ENCODE measurements at places on chromosomes 7 and 10.
A peak's percentile ranks its signal among the peaks of the same experiment; 100 is the strongest.

DNA sequence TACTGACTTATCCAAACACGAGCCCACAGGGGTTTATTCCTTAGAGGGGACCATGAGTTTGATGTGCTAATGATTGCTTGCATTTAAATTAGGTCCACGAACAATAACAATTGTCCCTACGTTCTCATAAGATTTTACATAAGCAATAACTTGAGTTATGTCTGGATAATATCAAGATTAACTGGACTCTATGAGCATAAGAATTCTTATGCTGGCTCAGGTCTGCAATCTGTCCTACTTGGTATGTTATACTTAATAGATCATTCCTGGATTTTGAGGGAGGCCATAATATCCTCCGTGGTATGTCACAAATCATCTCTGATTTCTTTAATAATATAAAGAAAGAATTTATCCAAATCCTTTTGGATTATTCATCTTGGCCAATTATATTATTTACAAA, 552.3 kb downstream of the KCNMA1 start:
- DNase-seq, result no peak

GRCh38 chr7:152869041-152869676, 109.6 kb downstream of the ACTR3B start:
- DNase-seq, result no peak

DNA sequence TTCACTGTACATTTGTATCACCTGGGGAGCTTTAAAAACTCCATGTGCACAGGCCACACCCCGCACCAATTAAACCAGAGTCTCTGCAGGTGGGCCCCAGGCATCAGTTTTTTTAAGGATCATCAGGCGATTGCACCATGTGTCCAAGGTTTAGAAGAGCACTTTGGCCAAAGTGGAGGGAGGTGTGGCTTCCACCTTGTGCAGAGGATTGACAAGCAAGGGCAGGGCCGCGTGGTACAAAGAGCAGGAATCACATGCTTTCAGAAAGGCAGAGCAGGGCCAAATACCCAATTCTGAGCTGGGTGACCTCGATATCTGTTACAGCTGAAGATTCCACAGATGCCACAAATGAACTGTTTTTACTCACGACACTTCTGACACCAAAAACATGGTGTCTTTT, 52.4 kb downstream of the NOC3L start:
- no peak for DNase-seq

GRCh38 chr7:50768485-50769474, 13.9 kb downstream of the GRB10 start:
- no peak for DNase-seq

- DNase-seq, result peak; percentile 81
Measured at GRCh38 chr10:23158370-23158769, 33.7 kb upstream of the PTF1A start.

- DNase-seq, result no peak
Measured at GRCh38 chr7:43495572-43495971, 87.3 kb upstream of the STK17A start.

DNA sequence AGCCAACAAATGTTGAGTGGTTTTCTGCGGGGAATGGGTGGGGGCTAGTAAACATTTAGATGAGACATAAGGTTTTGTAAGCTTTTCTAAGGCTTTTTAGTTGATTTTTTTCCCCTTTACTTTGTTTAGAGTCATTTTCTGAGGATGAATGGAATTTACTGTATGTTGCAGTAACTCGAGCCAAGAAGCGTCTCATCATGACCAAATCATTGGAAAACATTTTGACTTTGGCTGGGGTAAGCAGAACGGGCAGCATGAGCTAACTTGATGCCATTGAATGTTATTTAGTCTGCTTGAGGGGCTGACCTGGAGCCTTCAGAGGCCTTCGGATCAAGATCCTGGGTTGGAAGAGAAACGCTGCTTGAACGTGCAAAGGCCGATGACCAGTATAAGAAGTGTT, 37.3 kb downstream of the FBH1 start:
- DNase-seq, result no peak

- no peak for DNase-seq
Measured at GRCh38 chr10:10138685-10139084, 879.0 kb upstream of the CELF2 start.

DNA sequence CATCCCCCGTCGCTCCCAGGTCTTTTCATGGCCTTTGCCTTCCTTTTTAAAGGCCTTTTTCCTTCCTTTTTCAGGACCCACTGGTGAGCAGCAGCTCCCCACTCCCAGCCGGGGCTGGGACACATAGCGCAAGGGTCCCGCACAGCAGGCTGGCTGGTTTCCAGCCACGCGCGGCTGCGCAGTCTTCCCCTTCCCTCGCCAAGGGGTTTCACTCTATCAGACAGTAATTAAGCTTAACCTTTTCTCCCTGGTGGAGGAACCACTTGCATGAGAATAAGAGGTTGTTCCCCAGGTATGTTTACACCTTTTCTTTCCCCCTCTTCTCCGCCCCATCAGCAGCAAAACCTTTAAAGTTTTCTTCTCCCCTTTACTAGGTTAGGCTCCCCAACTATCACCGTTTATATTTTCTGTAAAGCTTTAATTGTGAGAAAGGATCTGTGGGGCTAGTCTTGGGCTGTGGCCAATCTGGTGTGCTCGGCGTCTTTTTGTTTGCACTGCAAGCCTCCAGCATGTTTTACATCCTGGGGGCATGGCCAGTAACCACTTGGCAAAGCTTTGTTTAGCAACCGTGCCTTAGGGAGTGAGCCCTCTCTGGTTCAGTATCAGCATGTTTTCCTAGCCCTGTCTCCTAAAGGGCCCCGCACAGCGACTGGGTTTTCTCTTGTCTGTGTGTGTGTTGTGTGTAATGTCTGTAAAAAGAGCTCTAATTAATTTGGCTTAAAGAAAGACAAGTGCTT, 219.6 kb downstream of the PHF14 start:
- DNase-seq, result peak; percentile 20

DNA sequence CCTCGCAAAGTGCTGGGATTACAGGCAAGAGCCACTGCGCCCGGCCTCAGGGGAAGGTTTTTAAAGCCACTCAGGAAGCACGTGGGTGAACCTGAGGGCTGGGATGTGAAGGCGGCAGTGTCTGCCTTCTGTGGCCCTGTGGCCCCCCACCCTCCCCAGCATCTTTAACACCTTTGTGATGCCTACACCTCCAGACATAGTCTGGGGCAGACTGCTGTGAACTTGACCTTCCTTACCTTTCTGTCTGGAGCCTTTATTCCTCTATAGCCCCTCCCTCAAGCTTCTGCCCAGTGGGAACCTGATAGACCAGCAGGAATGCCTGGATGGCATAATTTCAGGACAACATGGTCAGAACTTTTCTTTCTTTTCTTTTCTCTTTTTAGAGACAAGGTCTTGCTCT, 550.2 kb downstream of the GALNT17 start:
- DNase-seq, result peak; percentile 25

GRCh38 chr10:78653555-78653954, 415.2 kb upstream of the ZMIZ1 start:
- DNase-seq, result no peak

DNA sequence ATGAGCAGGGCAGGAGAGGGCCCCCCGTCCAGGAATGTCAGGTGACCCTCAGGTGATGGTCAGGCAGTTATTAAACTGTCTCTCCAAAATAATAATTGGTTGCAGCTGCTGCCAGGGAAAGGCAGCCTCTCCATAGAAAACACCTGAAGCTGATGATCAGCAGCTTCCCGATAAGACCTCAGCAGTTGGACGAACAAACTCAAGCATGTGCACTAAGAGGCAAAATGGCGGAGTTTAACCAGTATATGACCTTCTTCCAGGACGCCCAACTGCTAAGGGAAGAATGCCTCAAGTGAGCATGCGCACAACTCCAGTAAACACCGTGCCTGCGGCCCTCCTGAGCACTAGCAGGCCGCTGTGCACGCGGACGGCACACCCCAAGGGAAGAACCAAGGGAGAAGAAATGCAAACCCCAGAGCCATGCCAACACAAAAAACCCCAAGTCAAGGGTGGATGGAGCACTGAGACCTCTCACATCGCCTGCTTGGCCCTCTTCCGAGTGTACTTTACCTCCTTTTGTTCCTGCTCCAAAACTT, 38.9 kb upstream of the ADARB2 start:
- DNase-seq, result no peak

DNA sequence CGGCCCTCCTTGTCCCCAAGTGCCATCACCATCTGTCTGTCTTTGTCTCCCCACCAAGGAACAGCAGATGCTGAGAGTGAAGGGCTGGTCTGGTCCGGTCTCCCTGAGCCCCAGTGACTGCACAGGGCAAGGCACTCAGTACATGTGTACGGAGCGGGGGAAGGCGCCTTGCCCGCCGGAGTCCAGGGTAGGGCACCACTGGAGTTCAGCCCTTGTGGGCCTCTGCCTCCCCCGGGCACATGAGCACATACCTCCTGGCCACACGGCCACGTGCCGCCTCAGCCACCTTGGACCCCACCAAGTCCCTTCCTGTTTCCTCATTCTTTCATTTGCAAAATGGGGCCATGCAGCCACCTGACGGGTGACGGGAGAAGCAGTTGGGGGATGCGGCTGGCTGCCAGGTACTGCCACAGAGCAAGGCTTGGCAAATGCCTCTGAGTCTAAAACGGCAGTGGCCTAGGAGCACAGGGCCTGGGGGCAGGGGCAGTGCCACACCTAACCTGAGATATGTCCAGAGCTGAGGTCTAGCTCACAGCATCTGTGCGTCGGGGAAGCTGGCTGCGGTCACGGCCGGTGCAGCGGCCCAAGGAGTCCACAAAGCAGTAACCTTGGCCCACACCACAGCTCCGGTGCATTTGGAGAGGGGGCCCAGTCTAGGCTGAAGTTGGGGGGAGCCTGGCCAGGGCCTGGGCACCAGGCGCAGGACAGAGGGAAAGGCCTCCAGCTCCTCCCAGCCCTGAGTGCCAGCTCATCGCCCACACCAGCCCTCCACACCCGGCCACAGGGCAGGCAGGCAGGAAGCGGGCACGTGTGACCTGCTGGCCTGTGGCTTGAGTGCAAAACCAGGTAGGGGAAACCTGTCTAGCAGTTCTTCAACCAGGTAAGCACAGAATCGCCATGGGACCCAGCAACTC, 5.2 kb downstream of the ADAP1 start:
- DNase-seq, result peak; percentile 9

GRCh38 chr7:63093481-63093880, 905.2 kb upstream of the ZNF722 start:
- DNase-seq, result no peak

GRCh38 chr7:34762764-34763163, 104.7 kb downstream of the NPSR1 start:
- no peak for DNase-seq

DNA sequence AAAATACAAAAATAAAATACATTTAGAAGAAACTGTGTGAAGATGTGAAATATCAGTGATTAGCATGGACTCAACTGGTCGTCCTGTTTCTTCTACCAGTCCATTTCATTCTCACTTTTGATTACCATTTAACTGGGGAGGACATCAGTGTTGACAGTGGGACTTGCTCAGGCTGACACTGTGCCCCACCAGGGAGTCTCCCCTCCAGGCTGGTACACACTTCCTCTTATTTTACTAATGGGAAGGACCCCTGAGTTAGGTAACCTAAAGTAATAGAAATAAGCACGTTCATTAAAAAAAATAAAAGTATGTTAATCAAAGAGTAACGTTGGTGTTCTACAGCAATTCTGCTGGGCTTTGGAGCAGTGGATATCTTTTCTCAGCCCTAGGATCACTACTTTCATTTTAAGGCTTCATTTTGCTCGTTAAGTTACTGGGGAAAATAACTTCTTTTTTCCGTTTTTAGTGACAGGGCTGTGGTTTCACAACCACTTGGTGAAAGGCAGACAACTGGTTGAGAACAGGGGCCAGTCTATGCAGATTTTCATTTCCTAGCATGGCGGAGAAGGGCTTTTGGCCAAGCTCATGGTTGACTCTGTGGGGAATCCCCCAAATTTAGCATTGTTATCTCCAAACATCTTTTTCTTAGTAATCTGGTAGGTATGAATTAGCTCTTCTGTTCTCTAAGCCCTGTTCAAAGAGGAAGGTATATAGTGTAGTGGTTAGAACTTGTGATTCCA, 2.1 kb downstream of the SNX10 start:
- no peak for DNase-seq

- no peak for DNase-seq
Measured at GRCh38 chr10:18402853-18403252, 248.5 kb downstream of the NSUN6 start.

GRCh38 chr10:60406182-60406581, 16.5 kb upstream of the ANK3 start:
- DNase-seq, result no peak

GRCh38 chr10:51001587-51001986, 72.7 kb upstream of the PRKG1 start:
- peak; percentile 21 for DNase-seq

DNA sequence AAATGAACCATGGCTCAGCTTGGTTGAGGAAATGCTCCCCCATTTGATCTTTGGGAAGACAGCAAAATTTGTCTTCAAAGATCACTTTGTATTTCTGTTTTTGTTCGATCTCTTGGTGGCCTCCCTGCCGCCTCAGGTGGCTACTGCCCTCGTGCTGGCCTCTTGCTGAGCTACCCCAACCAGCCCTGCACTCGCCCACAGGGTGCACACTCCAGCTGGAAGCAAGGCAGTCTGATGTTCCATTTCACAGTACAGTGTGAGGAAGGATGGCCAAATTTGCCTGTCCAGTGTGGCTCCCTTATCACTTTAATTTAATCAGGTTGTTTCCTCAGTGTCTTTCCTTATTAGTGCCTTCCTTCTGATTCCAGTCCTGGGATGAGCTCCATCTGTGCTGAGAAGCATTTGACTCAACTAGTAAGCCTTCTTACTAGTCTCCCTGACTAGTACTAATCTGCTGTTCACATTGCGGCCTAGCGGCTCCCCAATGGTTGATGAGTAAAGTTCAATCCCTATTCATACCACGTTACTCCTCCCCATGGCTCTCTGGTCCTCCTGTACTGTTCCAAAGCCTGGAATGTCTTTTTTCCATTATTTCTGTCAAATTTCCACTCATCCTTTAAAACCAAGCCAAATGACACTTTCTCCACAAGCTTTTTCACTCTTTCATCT, 8.2 kb downstream of the MYOF start:
- DNase-seq, result no peak

DNA sequence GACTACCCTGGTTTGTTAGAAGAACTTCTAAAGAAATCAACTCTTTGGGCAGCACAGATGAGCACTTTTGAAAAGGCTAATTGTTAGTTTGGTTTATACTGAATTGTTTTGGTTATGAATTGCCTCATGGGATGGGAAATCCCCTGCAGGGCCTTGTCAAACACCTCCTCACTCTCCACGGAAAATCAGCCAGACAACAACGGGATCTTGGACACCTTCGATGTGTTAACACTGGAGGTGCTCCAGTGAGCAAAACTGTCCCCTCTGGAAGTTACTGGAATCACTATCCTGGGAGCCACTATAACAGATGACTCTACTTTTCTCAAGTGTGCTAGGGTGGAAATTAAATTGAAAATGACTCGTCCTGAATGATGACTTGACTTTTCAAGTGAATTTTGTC, 38.7 kb downstream of the CDK6 start:
- no peak for DNase-seq

- DNase-seq, result peak; percentile 77
Measured at GRCh38 chr10:73879296-73880173, 5.2 kb upstream of the CAMK2G start.
